ENCODE measurements at places on chromosomes 7 and 10. TPM values are rescaled to one million over a fixed set of nuclear protein-coding genes. Genes with fewer than 3 reads are reported as not detected.

DNA sequence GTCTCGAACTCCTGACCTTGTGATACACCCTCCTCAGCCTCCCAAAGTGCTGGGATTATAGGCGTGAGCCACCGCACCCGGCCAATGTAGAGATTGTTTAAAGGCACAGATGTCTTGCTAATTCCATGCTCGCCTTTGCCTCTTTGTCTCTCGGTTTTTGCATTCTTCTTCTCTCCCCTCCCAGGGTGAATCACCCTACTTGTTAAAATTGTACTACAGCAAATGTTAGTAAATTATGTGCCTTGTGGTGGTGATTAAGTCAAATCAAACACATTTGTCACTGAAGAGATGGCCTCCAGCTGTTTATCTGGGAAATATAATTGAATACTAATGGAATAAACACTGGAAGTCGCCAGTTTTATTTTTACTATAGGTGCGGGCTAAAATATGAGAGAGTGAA, 384.4 kb upstream of the AUTS2 start:
- ATAC-seq, result no peak
- H3K4me1 ChIP-seq, result no peaks in the 10 kb centered on the region
- H3K36me3 ChIP-seq, result no peaks in the 10 kb centered on the region
- no peaks in the 10 kb centered on the region for H3K27me3 ChIP-seq
- no peak overlapping the region for H3K4me3 ChIP-seq
- H3K27ac ChIP-seq, result no peak overlapping the region

- no peak overlapping the region for H3K27ac ChIP-seq
- H3K27me3 ChIP-seq, result peaks cover 14% of the 10 kb centered on the region
- no peaks in the 10 kb centered on the region for H3K36me3 ChIP-seq
- no peak overlapping the region for H3K4me3 ChIP-seq
These were observed 8.7 kb downstream of the PDLIM1 start for GRCh38 chr10:95282107-95282506.

The LIPN gene
- not detected for total RNA-seq

DNA sequence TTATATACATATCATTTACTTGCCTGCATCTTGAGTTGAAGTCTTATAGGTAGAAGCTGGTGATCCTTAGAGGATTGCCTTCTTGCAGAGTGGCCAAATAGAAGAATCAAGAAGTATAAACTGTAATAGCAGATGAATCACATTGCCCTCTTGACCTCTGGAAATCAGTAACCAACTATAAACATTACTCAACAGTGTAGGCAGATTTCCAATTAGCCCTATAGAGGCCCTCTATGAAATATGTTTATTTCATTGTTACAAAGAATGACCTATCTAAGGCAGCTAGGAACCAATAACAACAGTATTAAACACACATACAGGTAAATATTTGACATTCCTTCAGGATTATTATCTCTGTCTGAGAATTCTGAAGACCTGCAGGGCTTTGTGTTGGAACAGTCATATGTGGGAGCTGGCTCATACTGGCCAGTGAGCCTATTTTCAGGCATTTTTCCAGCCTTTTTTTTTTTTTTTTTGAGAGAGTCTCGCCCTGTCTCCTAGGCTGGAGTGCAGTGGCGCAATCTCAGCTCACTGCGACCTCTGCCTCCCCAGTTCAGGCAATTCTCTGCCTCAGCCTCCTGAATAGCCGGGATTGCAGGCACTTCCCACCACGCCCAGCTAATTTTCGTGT, 7.2 kb upstream of the SRI start:
- H3K4me3 ChIP-seq, result no peak overlapping the region
- no peak overlapping the region for H3K27ac ChIP-seq
- H3K27me3 ChIP-seq, result peaks cover 19% of the 10 kb centered on the region
- no peaks in the 10 kb centered on the region for H3K36me3 ChIP-seq
- ATAC-seq, result peak; percentile 32

- H3K27me3 ChIP-seq, result no peaks in the 10 kb centered on the region
- ATAC-seq, result peak; percentile 8
- peak overlapping the region; percentile 83 for H3K27ac ChIP-seq
These were observed 13.6 kb downstream of the TTYH3 start for GRCh38 chr7:2645274-2645868.

The ZNF503 gene
- total RNA-seq, result 0.13 TPM

- no peak overlapping the region for H3K4me3 ChIP-seq
- no peak overlapping the region for H3K27ac ChIP-seq
- H3K27me3 ChIP-seq, result no peaks in the 10 kb centered on the region
- peaks cover 5% of the 10 kb centered on the region for H3K4me1 ChIP-seq
These were observed 132.4 kb upstream of the RHEB start for GRCh38 chr7:151652111-151652510.

- H3K4me1 ChIP-seq, result peaks cover 11% of the 10 kb centered on the region
- ATAC-seq, result no peak
- no peak overlapping the region for H3K4me3 ChIP-seq
These were observed 722.8 kb downstream of the AUTS2 start for GRCh38 chr7:70321016-70321590.

- ATAC-seq, result peak; percentile 44
- H3K4me3 ChIP-seq, result no peak overlapping the region
- H3K27me3 ChIP-seq, result peaks cover 19% of the 10 kb centered on the region
- no peaks in the 10 kb centered on the region for H3K36me3 ChIP-seq
- H3K4me1 ChIP-seq, result no peaks in the 10 kb centered on the region
These were observed 73.6 kb downstream of the RELN start for GRCh38 chr7:103915680-103916357.

The SH2D4B gene
- 0.32 TPM for total RNA-seq

GRCh38 chr7:111741811-111742240, 179.5 kb upstream of the IMMP2L start:
- ATAC-seq, result peak; percentile 66
- H3K27me3 ChIP-seq, result peaks cover 4% of the 10 kb centered on the region
- no peaks in the 10 kb centered on the region for H3K36me3 ChIP-seq
- H3K27ac ChIP-seq, result no peak overlapping the region
- no peaks in the 10 kb centered on the region for H3K4me1 ChIP-seq
- no peak overlapping the region for H3K4me3 ChIP-seq

DNA sequence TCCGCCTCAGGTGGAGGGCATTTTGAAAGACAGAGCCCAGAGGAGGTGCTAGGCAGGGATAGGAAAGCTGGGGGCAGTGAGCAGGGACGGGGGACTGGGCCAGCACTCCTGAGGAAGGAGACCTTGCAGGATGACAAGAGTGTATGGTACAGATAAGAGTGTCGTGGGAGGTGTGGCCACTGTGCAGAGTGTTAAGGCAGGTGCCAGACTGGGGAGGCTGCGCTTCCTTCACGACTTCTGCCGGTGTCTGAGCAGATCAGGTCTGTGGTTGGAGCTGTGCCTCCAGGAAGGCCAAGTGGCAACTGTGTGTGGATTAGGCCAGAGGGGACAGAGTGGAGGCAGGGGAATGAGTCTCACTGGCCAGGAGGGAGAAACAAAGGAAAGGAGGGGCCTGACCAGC, 161.7 kb downstream of the HIBADH start:
- ATAC-seq, result no peak
- no peak overlapping the region for H3K4me3 ChIP-seq
- no peaks in the 10 kb centered on the region for H3K4me1 ChIP-seq
- H3K27ac ChIP-seq, result no peak overlapping the region

DNA sequence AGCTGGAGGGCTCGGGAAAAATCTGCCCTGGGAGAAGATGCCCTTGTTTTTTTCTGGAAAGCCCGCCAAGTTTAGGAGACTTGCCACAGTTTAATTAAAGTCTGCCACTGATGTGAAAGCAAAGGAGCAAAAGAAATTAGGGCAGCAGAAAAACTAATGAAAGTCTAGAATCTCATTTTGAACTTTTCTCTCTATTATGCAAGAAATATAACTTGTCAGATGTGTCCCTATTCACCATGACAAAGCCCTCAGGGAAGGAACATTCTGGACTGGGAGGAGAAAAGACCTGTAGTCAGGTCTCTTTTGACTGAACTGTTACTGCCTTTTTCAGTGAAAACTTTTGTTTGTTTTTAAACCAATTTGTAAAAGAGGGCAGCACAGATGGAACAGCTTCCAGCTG, 715.5 kb downstream of the SORCS3 start:
- H3K4me1 ChIP-seq, result no peaks in the 10 kb centered on the region
- no peaks in the 10 kb centered on the region for H3K27me3 ChIP-seq
- H3K36me3 ChIP-seq, result no peaks in the 10 kb centered on the region
- no peak for ATAC-seq
- H3K27ac ChIP-seq, result no peak overlapping the region

DNA sequence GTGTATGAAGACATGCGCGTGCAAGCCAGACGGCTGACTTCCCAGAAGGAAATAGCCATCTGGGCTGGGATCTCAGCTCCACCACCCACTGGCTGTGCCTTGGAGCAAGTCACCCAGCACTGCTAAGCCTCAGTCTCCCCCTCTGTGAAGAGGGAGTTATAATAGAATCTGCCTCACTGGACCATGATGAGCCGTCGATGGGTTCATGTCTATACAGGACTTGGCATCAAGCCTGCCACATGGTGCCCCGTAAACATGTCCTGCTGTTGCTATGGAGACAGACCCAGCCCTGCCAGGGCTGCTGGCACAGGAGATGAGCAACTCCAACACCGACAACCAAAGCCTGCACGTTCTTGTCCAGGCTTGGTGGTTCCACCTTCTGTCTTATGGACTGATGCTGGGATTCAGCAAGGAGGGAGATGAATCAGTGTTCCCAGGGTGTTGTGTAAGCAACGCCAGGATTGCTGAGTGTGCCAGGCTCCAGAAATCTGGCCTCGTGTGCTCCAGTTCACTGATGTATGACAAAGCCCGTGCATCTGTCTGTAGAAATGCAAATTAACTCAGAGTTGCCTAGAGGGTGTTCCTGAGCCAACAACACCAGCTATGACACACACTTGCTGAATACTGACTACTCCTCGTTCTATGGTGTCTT, 5.6 kb downstream of the GPR15LG start:
- peak; percentile 71 for ATAC-seq
- H3K27me3 ChIP-seq, result no peaks in the 10 kb centered on the region
- H3K27ac ChIP-seq, result no peak overlapping the region
- no peaks in the 10 kb centered on the region for H3K36me3 ChIP-seq
- H3K4me1 ChIP-seq, result peaks cover 5% of the 10 kb centered on the region
- no peak overlapping the region for H3K4me3 ChIP-seq
